ENCODE measurements at places on chromosomes 12 and 14.

GRCh38 chr12:131896080-131896810, 1.8 kb downstream of the ULK1 start:
- peak; percentile 91 for DNase-seq

- DNase-seq, result no peak
These were observed 354.4 kb downstream of the NAV3 start for GRCh38 chr12:78185109-78185508.

GRCh38 chr14:76104802-76105355, 46.8 kb upstream of the GPATCH2L start:
- no peak for DNase-seq

DNA sequence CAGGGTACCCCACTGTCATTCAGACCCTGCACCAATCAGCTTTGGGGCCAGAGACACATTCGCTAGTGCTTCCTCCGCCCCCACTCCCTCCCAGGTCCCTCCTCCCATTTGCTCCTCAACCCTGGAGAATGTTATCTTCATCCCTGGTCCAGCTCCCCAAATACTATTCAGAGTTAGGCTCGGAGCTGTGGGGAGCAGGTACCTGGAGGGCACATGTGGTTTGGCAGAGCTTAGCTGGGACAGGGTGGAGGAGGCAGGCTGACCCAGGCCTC, 19.5 kb downstream of the VSX2 start:
- no peak for DNase-seq

GRCh38 chr12:24088751-24089509, 139.5 kb upstream of the SOX5 start:
- no peak for DNase-seq

GRCh38 chr12:127038761-127039160, 1228.2 kb upstream of the TMEM132C start:
- DNase-seq, result no peak

DNA sequence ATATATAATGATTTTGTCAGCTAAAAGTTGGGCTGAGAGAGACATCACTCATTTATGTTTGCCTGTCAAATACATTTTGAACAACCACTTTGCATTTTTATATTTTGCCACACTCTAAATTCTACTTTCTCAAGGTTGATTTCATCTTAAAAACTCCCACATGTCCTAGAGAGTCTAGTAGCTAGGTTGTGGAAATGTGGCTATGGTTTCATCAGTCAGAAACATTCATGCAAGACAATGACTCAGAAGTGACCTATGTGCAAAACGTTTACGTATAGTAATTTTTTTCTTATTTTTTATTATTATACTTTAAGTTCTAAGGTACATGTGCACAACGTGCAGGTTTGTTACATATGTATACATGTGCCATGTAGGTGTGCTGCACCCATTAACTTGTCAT, 27.4 kb upstream of the PRKD1 start:
- DNase-seq, result no peak

DNA sequence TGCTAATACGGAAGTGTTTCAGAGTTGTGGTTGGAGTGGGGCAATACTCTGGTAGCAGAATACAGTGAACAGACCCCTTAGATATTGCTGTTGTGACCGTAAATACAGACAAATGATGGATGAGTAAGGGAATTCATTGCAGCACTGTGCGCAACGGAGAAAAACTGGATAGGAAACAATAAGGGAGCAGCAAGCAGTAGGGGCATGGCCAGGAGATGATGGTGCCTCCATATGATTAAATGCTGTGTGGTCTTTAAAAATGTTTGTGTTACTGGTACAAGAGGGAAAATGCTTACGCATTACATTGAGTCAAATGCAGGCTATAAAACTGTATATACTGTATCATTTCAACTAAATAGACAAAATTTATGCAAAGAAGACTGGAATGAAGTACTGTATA, 61.6 kb downstream of the EML1 start:
- no peak for DNase-seq

- DNase-seq, result no peak
These were observed 170.4 kb upstream of the HIF1A start for GRCh38 chr14:61524936-61525292.

- no peak for DNase-seq
These were observed 746.5 kb downstream of the SLC6A15 start for GRCh38 chr12:84165998-84166571.

GRCh38 chr12:79374545-79374944, 316.2 kb downstream of the PAWR start:
- no peak for DNase-seq

GRCh38 chr14:93729993-93730392, 58.3 kb downstream of the PRIMA1 start:
- DNase-seq, result no peak
